ENCODE measurements at places on chromosomes 1 and 21.
A peak's percentile ranks its signal among the peaks of the same experiment; 100 is the strongest.

DNA sequence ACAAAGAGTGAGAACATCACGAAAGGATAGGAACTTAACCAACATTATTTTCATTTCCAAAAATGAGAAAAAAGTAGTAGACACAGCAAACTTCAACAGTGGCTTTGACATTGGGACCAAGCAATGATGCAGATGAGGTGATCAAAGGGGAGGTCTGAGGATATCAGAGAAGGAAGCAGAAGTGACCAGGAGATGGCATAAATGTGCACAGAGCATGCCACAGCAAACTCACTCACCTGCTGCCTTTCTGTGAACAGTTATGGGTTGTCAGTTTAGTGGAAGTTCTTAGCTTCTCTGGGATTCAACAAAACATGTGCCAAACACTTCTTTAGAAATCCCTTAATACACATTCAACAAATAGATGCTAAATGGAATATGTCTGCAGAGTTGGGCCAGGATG lies 290.1 kb downstream of the PLPP3 start:
- DNase-seq = no peak

- DNase-seq = no peak
These were observed 11.7 kb upstream of the SH3GLB1 start for GRCh38 chr1:86692641-86693040.

DNA sequence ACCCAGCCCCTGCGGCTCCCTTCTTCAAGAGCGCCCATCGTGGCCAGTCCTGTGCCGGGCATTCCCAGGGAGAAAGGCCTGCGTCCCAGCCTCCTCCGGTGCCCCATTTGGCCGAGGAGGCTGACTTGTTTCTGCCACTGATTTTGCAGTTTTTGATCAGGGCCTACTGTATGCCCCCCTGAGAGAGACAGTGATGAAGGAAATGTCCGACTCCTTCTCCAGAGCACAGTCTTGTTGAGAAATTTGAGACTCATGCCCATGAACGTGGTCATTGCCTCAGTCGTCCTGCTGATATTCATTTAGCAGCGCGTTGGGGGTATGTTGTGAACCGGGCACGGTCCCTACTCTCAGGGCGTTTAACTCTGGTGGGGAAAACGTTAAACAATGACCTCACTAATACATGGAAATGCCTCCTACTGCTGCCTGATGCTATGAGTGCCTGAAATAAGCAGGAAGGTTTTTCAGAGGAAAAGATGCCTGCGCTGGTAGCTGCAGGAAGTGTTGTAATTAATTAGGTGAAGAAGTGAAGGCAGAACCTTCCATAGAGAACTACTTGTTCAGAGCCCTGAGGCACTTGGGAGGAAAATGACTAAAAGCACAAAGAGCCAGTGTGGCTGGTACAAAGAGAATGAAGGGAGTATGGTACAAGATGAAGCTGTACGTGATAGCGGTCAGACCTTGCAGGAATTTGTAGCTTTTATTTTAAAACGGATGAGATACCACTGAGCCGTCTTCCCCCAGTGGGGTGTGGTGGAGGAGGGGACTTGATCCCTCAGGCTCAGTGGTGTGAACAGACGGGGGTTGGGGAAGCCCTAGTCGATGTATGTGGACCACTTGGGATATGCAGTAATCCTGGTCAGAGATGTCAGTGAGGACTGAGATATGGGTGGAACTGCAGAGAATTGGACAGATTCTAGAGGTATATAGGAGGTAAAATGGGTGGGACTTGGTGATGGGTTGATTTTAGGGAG lies 730 bp downstream of the ZCCHC17 start:
- DNase-seq = no peak

GRCh38 chr1:107914119-107914765 lies 50.7 kb downstream of the VAV3 start:
- DNase-seq = no peak

- DNase-seq = no peak
These were observed 28.4 kb downstream of the SLC19A1 start for GRCh38 chr21:45513741-45514310.

DNA sequence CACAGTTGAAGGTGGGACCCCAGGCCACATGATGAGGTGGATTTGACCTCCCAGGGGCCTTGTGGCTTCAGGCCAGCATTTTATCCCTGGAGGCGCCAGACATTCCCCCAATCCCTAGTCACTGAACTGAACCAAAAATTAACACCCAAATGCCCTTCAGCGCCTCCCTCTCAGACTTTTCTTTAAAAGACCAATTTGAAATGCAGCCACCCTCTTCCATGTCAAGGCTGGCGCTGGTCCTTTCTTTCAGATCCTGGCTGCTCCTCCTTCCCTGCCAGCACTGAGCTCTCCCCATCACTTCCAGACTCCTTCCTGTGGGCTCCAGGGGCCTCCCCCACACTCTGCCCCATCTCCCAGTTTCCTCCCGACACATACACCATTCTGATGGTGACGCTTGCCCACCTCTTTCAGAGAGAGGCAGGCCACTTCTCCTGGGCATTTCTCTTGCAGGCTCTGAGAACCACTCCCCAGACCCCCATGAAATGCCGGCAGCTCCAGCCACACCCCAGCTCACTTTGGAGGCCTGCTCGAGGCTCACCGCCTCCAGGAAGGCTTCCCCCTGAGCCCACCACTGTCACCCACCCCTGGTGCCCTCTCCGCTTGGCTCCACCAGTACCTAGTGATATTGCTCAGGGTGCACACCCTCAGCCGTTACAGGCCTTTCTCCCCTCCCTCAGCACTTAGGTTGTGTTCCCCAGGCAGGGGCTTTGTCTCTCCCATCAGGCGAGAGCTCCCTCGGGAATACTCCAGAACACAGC lies 27.0 kb downstream of the NAV1 start:
- no peak for DNase-seq

GRCh38 chr1:41623736-41624135 lies 139.3 kb upstream of the EDN2 start:
- DNase-seq = no peak

- no peak for DNase-seq
These were observed 38.1 kb downstream of the TRIM62 start for GRCh38 chr1:33143698-33144097.

DNA sequence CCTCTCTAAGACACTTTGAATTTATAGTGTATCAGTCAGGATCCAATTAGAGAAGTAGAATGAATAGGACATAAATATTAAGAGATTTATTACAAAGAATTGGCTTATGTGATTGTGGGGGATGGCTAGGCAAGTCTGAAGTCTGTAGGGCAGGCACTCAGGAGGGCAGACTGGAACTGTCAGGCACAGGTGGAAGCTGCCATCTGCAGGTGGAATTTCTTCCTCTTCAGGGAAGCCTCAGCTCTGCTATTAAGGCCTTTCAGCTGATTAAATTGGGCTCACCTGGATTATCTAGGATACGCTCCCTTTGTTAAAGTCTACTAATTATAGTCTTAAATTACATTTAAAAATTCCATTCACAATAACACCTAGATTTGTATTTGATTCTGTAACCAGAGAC lies 92.0 kb upstream of the HAO2 start:
- no peak for DNase-seq

DNA sequence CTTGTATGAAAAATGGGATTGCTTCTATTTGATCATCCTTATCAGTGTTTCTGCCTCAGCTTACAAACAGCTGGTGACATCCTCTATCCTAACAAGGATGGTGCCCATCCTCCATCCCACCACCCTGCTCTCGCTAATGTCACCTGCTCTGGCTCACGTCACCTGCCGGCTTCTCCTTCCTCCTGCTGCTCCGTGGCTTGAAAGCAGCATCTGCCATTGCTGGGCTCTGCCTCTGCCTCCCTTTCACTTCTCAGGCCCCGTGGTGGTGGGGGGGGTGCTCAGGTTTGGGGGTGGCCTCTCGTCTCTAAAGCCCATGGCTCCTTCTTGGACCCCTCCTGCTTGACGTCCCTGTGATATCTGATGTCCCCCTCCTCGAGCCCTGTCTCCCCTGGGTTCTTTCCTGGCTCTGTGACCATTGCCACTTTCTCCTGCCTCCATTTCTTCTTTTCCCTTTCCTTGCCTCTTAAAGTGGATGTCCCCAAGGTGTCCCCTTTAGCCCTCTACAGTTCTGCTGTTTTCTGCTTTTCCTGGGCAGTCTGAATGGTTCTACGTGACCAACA lies 135.5 kb upstream of the ERRFI1 start:
- DNase-seq = no peak

DNA sequence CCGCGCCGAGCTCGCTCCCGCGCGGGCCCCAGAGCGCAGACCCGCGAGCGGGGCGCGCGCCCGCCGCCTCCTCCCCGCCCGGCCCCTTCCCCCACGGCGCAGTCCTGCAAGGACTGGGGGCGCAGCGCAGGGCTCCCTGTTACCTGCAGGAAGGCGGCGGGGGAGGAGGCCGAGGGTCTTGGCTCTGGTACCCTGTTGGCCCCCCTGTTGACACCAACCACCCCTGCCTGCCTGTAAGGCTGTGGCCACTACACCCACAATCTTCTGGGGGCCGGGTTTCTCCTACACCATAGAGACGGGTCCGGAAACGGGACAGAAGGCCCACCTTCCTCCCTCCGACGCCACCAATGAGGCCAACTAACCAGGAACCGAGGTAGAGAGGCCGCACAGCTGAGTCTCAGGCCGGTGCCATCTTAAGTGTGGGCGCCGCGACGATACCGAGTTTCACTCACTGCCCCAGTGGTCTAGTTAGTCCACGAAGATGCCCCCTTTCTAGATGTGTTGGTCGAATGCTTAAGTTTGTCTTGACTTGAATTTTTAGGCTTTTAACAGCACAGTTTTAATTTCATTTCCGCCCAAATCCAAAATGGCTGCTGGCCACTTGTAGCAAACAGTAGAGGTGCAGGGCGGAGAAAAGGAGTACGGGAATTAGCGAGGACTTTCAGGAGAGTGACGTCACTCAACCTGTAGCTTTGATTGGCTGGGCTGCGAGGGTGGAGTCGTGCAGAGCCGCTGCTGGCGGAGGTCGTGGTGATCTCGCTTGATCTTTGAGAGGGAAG lies at the start of gene SCYL3:
Gene SCYL3, minus strand, starts transcription at position 252 of the 779 bp plus-strand sequence. CDS start 5,056 bp downstream, outside the sequence.
- peak; percentile 77 for DNase-seq

- no peak for DNase-seq
These were observed 1.1 kb upstream of the TIAM1 start for GRCh38 chr21:31345136-31345535.

DNA sequence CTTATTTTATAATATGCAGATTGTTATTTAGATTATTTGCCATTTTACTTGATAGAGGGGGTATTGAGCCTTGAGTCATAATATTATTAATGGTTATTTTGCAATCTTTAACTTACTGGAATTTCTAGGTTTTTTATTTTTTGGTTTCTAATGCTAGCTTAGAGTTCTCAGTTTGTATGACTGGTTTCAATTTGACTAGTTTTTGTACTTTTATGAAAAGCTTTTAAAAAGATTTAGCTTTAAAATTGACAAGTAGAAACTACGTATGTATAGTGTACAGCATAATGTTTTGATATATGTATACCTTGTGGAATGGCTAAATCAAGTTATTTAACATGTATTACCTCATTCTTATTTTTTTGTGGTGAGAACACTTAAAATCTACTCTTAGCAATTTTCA lies 41.5 kb downstream of the CEP350 start:
- no peak for DNase-seq

DNA sequence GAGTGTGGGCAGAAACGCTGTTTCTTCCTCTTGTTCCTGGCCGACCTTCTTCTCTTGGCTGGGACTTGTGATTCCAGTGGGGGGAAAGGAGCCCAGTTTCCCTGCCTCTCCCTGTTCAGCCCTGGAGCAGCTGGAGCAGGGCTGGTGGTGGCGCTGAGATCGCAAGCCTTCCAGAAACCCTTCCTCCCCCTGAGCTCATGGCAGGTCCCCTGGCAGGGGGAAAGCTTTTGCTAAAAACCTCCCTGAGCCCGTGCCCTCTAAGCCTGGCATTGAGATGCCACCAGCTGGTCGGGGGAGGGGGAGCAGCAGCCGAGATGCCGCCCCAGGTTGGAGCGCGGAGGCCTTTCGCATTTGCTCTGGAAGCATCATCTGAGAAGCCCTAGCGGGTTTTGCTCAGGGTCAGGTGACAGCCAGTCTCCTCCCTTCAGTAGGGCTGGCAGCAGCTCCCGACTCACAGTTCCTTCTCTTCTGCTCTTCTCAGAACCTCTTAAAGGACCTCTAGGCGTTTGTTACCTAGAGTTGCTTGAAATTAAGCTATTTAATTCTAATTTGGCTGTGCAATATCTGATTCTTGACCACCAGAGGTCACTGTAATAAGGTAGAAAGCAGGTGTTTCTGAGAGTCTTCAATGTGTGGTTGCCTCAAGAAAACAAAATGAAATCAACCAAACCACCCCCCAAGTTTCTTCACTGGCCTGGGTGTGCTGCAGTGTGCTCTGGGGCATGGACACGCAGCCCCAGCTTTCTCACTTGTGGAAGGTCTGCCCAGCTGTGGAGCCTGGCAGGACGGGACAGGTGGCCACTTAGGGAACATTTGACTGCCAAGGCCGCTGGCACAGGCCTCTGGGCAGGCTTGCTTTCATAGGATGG lies 257.3 kb downstream of the CAMTA1 start:
- no peak for DNase-seq

GRCh38 chr1:158115126-158115525 lies 65.6 kb upstream of the CD1D start:
- no peak for DNase-seq

GRCh38 chr1:31663622-31664452 lies 19.2 kb upstream of the PEF1 start:
- peak; percentile 44 for DNase-seq

DNA sequence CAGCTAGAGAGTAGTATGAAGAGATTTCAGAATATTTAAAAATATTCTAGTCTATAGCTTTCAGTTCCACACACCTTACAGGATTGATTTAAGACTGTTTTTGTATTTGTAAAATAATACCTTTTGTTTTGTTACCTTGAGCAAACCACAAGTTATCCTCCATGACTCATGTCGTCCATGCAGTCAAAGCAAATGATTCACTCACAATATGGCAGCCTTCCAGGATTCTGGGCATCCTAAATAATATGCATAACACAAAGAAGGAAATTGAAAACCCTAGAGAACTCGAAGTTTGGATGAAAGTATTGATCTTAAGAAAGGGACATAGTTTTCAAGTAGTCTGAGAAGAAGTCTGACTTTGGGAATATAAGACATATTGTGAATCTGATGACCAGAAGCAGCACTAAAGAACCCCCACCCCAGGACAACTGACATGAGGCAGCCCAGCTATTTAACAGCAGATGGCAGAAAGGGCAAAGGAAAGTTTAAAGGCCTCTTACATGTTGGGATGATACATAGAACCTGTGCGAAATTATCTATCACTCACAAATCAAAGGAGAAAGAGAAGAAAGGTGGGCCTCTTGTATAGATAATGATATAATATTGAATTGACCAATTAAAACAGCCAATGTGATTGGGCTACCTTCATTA lies 857.9 kb downstream of the BRINP3 start:
- no peak for DNase-seq
